Purkinje cell (primary cell): ENCODE measurements at places on chromosomes 7 and 10. TPM values are rescaled to one million over a fixed set of nuclear protein-coding genes. Genes with fewer than 3 reads are reported as not detected.

ARHGEF5 gene
- polyA plus RNA-seq, result not detected in 2 replicates

RHOBTB1 gene
- 1.6 and 2.5 TPM in 2 replicates for polyA plus RNA-seq

GIMAP8 gene
- polyA plus RNA-seq, result 0.38 TPM in 1 of 2 replicates, not detected in the other

GHRHR gene
- polyA plus RNA-seq, result not detected in 2 replicates

HYAL4 gene
- polyA plus RNA-seq, result not detected in 2 replicates

ARHGEF35 gene
- not detected in 2 replicates for polyA plus RNA-seq

UTF1 gene
- not detected in 2 replicates for polyA plus RNA-seq

PDE1C gene
- polyA plus RNA-seq, result 31.3 and 39.5 TPM in 2 replicates

CLRN3 gene
- polyA plus RNA-seq, result not detected in 2 replicates

LRGUK gene
- polyA plus RNA-seq, result 0.24 TPM in 1 of 2 replicates, not detected in the other

TFR2 gene
- polyA plus RNA-seq, result 0.17 and 0.55 TPM in 2 replicates

TEX47 gene
- polyA plus RNA-seq, result 2.6 TPM in 1 of 2 replicates, not detected in the other

CABCOCO1 gene
- polyA plus RNA-seq, result not detected in 2 replicates

NPC1L1 gene
- not detected in 2 replicates for polyA plus RNA-seq

SPDYE5 gene
- 0.25 and 1.9 TPM in 2 replicates for polyA plus RNA-seq

DLX5 gene
- polyA plus RNA-seq, result not detected in 2 replicates

PROSER2 gene
- polyA plus RNA-seq, result 0.26 and 0.55 TPM in 2 replicates

GSTO1 gene
- 159 and 191 TPM in 2 replicates for polyA plus RNA-seq

SAP25 gene
- polyA plus RNA-seq, result not detected in 2 replicates

ERVW-1 gene
- polyA plus RNA-seq, result 1.5 TPM in 1 of 2 replicates, not detected in the other

WEE2 gene
- not detected in 2 replicates for polyA plus RNA-seq

NFE2L3 gene
- 1.6 and 1.7 TPM in 2 replicates for polyA plus RNA-seq

OAT gene
- polyA plus RNA-seq, result 123 and 198 TPM in 2 replicates

STEAP1B gene
- polyA plus RNA-seq, result 0.64 and 6.0 TPM in 2 replicates

FAM131B gene
- polyA plus RNA-seq, result 0.35 and 3.6 TPM in 2 replicates

SLC16A9 gene
- 1.8 and 2.5 TPM in 2 replicates for polyA plus RNA-seq

CPN1 gene
- polyA plus RNA-seq, result not detected in 2 replicates

RALA gene
- 50.7 and 88.0 TPM in 2 replicates for polyA plus RNA-seq

OR13A1 gene
- not detected in 2 replicates for polyA plus RNA-seq

NEUROG3 gene
- polyA plus RNA-seq, result not detected in 2 replicates

CALCR gene
- polyA plus RNA-seq, result not detected in 2 replicates

KIAA1549 gene
- polyA plus RNA-seq, result 1.0 TPM in 1 of 2 replicates, not detected in the other

HOXA11 gene
- polyA plus RNA-seq, result not detected in 2 replicates

EBF3 gene
- polyA plus RNA-seq, result 12.1 and 16.4 TPM in 2 replicates

CNTNAP2 gene
- 21.3 and 33.0 TPM in 2 replicates for polyA plus RNA-seq

TAS2R60 gene
- polyA plus RNA-seq, result not detected in 2 replicates

UCN3 gene
- not detected in 2 replicates for polyA plus RNA-seq

TRIM50 gene
- polyA plus RNA-seq, result not detected in 2 replicates

PDIA4 gene
- polyA plus RNA-seq, result 18.5 and 22.8 TPM in 2 replicates

UPK3B gene
- polyA plus RNA-seq, result not detected in 2 replicates

GARIN1A gene
- polyA plus RNA-seq, result 0.17 TPM in 1 of 2 replicates, not detected in the other
